ENCODE measurements at places on chromosomes 2 and 18. TPM values are rescaled to one million over a fixed set of nuclear protein-coding genes. Genes with fewer than 3 reads are reported as not detected.

The IL1F10 gene
- not detected for total RNA-seq

The TXNDC2 gene
- total RNA-seq: not detected

The NPAS2 gene
- 4.0 TPM for total RNA-seq

The WIPF1 gene
- total RNA-seq: 28.3 TPM

The MYL12B gene
- 561 TPM for total RNA-seq

The NETO1 gene
- total RNA-seq: not detected

The IL36RN gene
- total RNA-seq: not detected

The DSG2 gene
- total RNA-seq: 65.5 TPM

The GPR75 gene
- total RNA-seq: 2.3 TPM

The ACTR1B gene
- 28.3 TPM for total RNA-seq

The EMILIN1 gene
- 170 TPM for total RNA-seq

The POTEE gene
- total RNA-seq: 0.05 TPM

The ASB18 gene
- 1.1 TPM for total RNA-seq

The GLI2 gene
- total RNA-seq: 20.0 TPM

The KLHL41 gene
- total RNA-seq: not detected

The TMEFF2 gene
- 0.25 TPM for total RNA-seq

The TUBB6 gene
- total RNA-seq: 501 TPM

The C2orf81 gene
- total RNA-seq: 0.34 TPM

The EFR3B gene
- 0.39 TPM for total RNA-seq

The IFIH1 gene
- 2.7 TPM for total RNA-seq

The MYO5B gene
- 0.97 TPM for total RNA-seq

The IL1R1 gene
- 12.7 TPM for total RNA-seq

All from SJSA1 (cell line).